ENCODE measurements at places on chromosomes 7 and 10.

DNA sequence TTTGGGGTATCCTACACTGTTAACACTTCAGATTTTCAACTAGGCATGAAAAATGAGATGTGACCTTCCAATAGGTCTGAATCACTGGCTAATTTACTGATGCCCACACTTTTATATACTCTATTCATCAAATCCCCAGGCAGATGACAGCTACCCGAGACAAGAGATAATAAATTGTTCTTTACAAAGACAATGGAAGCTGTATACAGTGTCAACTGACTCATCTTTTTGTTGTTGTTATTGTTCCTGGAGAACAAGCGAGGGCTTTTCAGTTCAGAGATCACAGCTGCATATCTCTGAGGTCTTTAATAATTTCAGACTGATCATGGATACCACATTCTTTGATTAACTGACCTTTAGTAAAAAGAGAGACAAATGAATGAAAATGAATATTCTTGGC, 228.9 kb downstream of the SDHAF3 start:
- no peak for DNase-seq

- DNase-seq = no peak
Observed at GRCh38 chr10:55183993-55184392, 383.0 kb upstream of the PCDH15 start.

DNA sequence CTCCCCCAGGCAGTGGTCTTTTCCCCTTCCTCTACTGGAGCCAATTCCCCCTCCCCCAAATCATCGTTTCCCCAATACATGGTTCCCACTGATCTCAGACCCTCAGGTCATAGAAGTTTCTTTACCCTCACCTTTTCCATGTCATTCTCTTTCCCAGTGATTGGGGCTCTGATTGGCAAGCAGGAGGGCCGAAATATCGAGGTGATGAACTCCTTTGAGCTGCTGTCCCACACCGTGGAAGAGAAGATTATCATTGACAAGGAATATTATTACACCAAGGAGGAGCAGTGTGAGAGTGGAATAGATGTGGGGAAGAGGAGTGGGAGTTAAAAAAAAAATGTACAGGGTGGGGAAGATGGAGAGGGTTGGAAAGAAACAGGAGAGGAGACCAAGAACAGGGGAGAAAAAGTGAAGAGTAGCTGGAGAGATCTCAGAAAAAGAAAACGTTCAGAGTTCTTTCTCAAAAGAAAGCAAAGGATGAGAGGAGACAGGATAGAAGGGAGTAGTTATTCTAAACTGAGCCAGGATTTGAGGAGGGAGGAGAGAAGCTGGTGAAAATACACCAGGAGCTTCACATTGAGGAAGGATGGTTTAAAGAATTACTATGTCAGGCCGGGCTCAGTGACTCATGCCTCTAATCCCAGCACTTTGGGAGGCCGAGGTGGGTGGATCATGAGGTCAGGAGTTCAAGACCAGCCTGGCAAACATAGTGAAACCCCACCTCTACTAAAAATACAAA, 858 bp downstream of the COPS6 start:
- no peak for DNase-seq

DNA sequence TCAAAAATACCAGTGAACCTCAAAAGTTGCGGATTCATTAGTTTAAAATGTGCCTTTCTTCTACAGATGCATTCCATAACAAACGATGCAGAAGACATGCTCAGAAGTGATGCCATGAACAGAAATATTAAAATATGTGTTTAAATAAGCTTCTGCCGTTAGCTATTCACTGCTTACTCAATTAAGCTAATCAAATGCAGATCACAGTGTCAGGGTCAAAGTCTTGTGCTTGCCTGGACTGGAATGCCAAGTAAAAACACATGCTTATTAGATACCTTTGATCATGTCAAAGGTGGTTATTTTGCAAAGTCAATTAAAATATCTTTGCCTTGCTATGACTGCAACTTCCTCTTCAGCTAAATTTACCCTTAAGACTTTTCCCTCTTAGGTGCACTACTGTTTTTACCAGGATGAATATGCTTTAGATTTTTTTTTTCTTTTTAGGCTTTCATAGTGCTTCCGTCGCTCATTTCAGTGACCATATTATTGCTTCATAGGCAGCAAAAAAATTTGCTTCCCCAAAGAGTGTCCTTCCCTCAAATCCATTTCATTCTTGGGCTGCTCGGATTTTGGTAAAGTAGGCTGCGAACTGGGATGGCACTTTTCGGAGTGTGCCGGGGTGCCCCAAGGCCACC, 905 bp downstream of the ASB13 start:
- DNase-seq = no peak

GRCh38 chr7:95682913-95683312, 86.6 kb upstream of the PDK4 start:
- DNase-seq = no peak

DNA sequence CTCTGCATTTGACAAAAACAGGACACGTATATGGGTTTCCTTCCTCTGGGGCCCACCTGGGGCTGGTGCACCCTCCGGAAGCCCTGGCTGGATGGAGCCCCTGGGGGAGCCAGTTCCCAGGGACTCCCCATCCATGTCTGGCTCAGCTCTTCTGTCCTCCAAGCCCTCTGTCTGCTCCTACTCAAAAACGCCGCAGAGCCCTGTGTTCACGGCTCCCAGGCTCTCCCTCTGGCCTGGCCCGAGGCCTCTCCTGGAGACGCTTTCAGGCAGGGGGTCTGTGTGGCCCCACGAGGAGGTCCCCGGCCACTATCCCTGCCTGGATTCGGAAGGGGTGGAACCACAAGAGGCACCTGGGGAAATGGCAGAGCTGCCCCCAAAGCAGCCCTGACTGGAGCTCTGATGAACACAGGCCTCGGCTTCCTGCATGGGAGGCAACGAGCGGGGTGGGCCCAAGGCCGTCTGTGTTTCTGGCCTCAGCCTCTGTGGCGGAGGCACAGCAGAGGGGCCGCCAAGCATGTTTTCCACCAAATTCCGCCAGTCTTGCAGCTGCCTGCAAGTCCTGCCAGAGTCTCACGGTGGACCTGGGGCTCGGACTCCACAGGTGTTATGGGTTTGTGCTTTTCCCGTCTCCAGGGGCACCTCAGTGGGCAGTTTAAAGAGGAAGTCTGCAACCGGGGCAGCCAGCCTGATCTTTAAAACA, 22.6 kb upstream of the INPP5A start:
- DNase-seq = no peak

DNA sequence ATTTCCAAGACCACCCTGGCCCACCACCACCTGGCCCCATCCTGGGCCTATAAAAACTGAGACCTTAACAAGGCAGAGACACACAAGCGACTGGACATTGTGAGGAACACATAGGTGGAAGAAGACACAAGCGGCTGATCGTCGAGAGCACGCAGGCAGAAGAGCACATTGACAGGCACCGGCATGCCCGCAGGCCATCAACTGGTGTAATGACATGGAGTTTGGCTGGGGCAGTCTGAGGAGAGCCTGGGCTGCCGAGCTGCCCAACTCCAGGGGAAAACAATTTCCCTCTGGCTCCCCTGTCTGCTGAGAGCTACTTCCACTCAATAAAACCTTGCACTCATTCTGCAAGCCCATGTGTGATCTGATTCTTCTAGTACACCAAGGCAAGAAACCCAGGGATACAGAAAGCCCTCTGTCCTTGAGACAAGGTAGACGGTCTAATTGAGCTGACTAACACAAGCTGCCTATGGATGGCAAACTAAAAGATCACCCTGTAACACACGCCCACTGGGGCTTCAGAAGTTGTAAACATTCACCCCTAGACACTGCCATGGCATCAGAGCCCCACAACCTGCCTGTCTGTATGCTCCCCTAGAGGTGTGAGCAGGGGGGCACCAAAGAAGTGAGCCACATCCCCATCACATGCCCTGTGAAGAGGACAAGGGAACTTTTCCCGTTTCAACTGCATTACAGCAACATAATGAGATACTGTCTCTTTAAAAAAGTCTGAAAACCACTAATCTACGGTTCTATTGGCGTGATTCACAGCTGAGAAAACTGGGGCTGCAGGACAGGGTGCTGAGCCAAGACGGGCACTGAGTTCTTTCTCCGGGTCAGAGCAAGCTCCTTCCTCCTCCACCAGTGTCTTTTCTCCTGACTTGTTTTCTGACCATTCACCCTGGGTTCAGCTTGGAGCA, 18.5 kb upstream of the TNS3 start:
- DNase-seq = no peak

- DNase-seq = no peak
Observed at GRCh38 chr10:48759113-48759901, 74.6 kb downstream of the WDFY4 start.

DNA sequence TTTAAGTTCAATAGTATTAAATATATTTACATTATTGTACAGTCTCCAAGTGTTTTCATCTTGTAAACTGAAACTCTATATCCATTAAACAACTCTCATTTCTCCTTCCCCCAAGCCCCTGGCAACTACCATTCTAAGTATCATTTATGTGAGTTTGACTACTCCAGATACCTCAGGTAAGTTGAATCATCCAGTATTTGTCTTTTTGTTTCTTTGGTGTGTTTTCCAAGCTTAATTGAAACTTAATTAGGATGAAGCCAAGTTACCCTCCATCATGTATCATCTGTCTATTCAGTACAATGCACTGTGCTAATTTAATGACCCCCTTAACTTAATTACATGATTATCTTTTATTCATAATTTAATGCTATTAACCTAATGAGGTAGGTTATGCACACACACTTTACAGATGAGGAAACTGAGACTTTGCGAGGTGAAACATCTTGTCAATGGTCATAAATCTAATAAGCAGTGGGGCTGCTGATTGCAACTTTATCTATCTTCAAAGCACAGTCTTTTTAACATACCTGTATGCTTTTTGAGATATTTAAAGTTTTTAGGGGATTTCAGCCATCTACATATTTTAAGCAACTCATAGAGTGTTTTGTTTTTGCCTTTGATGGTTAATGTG, 663 bp downstream of the MACC1 start:
- DNase-seq = peak; percentile 22

DNA sequence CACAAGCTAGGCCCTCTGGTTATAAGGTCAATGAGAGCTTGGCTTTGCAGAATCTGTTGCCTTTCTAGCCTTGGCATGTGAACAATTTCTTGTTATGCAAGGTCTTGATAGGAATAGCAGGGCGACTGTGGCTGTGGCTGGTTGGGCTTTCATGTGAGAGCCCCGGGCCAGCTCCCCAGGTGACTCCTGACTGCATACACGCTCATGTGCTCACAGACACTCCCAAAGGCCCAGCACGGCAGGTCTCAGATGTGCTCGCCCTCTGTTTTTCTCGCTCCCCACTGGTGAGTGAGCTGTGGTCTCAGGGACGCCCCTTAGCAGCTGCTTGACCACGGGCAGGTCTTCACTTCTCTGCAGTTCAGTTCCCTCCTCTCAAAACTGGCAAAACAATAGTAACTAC, 37.1 kb upstream of the ZNF32 start:
- no peak for DNase-seq

DNA sequence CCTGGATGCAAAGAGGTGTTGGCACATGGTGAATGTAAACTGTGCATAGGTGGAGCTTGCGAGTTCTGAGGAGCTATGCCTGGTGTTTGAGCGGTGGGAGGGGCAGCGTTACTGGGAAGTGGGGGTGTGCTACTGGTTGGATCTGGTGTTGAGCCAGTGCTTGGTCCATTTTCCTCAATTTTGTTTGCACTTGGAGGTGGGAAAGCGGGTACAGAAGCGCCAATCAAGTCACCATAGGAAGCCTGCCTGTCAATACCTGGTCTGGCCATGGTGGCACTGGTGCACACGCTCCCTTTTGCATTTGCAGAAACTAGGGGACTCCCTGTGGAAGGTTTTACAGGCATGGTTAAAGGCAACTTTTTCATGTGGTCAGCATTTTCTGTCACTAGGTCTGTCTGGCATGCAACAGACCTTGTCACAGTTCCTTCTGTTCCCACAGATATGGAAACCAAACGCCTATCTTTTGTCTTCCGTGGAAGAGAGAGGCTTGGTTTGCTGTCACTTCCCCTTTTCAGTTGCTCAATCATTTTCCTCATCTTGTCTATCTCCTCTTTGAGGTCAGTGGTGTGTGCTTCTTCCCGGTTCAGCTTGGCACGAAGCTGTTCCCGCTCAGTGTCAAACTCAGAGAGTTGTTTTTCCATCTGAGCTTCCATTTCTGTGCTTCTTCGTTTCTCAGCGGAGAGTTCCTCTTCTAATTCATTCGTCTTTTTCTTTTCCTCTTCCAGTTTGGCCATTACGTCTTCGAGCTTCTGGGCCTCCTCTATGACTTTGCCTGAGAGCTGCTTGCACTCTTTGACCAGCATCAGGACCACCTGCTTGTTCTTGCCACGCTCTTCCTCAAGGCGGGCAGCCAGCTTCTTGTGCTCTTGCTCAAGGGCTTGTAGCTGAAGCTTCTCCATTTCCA, 81.1 kb downstream of the CTTNBP2 start:
- no peak for DNase-seq

- no peak for DNase-seq
Observed at GRCh38 chr7:40498924-40499510, 364.2 kb downstream of the SUGCT start.

GRCh38 chr10:124569623-124570470, 108.2 kb downstream of the LHPP start:
- DNase-seq = no peak

DNA sequence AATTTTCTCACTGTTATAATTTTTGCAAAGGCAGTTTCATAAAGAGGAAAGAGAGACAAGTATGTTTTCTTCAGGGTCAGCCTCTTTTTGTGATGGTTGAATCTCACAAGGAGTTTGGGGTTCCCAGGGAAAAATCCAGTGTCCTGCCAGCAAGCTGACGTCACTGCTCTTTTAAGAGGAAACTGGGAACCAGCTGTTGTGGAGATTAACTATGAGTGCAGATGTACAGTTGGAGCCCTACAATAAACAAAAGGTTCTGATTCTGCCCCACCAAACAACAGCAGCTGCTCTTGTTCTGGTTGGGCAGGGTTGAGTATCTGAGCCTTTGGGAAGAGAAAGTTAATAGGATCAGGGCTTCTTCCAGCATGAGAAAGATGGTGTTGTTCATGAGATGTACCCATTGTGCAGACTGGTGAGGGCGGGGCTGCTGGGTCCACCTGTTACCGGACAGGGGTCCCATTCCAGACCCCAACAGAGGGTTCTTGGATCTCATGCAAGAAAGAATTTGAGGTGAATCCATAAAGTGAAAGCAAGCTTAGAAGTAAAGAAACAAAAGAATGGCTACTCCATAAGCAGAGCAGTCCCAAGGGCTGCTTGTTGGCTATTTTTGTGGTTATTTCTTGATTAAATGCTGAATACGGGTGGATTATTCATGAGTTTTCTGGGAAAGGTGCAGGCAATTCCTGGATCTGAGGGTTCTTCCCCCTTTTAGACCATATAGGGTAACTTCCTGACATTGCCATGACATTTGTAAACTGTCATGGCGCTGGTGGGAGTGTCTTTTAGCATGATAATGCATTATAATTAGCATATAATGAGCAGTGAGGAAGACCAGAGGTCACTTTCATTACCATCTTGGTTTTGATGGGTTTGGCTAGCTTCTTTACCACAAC, 12.5 kb downstream of the PRF1 start:
- no peak for DNase-seq

DNA sequence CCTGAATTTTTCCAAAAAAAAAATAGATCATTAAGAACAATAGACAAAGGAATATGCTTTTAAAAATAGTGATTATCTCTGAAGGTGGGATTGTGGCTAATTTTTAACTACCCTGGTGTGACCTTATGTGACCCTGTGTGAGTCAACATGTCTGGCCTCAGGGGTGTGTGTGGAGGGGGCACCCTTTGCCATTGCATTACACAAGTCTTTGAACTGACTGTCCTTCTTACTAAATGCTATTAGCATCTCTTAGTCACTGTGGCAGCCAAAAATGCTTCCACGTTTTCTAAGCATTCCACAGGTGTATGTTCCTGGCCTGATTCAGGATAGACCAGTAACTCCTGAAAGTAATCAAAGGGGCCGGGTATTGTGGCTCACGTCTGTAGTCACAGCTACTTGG, 175.4 kb downstream of the MGMT start:
- DNase-seq = no peak

All from NCI-H146 (cell line).